ENCODE measurements at places on chromosomes 6 and 20. TPM values are rescaled to one million over a fixed set of nuclear protein-coding genes. Genes with fewer than 3 reads are reported as not detected.

The TSHZ2 gene
- 33.1 TPM for total RNA-seq

The FANCE gene
- total RNA-seq, result 6.4 TPM

The DSN1 gene
- 7.2 TPM for total RNA-seq

The PKHD1 gene
- total RNA-seq, result 0.04 TPM

The BCAS4 gene
- 4.8 TPM for total RNA-seq

The CGA gene
- not detected for total RNA-seq

The BPI gene
- total RNA-seq, result 2.3 TPM

The HAO1 gene
- total RNA-seq, result not detected

The TLDC2 gene
- total RNA-seq, result 0.31 TPM

The PTGIS gene
- total RNA-seq, result 89.7 TPM

The LY6G6D gene
- not detected for total RNA-seq

The TBC1D7 gene
- 10.2 TPM for total RNA-seq

The RIN2 gene
- total RNA-seq, result 94.9 TPM

The MEI4 gene
- 0.13 TPM for total RNA-seq

The ABHD16B gene
- total RNA-seq, result not detected

The FRS3 gene
- total RNA-seq, result 6.5 TPM

The MUCL3 gene
- 0.18 TPM for total RNA-seq

The GTF3C6 gene
- 35.5 TPM for total RNA-seq

The CALHM6 gene
- total RNA-seq, result 5.5 TPM

The CTSZ gene
- total RNA-seq, result 151 TPM

GRCh38 chr6:90098001-90098531 lies 198.6 kb downstream of the BACH2 start:
- DNase-seq, result peak; percentile 72

GRCh38 chr6:41622206-41622988 lies 15.9 kb upstream of the MDFI start:
- DNase-seq, result no peak

DNA sequence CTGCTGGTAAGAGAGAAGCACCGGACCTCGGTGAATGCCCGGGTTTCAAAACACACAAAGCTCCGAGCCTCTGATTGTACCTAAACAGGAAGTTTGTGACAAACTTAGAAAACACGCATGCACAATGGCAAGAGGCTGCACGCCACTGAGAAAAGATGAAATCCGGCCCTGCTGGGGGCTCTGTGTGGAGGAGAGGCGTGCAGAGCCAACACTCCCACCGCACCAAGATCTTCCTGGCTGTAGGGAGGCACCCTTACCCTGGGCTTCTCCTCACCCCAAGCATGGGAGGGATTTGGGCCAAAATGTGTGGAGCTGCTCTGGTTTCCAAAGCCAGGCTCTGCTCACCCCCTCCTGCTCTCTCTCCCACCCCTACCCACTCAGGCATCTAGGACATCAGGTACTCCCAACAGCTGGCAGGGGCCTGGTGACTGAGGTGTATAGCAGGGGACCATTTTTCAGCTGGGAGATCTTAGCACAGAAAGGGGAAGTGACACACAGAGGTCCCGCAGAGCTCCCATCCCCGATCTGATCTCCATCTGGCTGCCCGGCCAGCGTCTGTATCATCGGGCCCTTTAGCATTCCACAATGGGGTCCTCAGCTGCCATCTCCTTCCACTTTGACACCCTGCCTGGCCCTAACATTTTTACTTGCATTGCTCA lies 84.2 kb downstream of the TRERF1 start:
- DNase-seq, result no peak

- DNase-seq, result no peak
Measured at GRCh38 chr20:38601216-38602184, at the start of gene ARHGAP40. TSS of gene ARHGAP40 (plus strand) at chr20:38601809.

GRCh38 chr6:32370505-32370904 lies 1.2 kb downstream of the TSBP1 start:
- DNase-seq, result no peak

- DNase-seq, result no peak
Measured at GRCh38 chr20:63259734-63260460, 5.6 kb upstream of the NKAIN4 start.

- DNase-seq, result no peak
Measured at GRCh38 chr6:1131285-1132079, 180.4 kb upstream of the FOXQ1 start.

GRCh38 chr20:58418949-58419748 lies 30.1 kb downstream of the VAPB start:
- DNase-seq, result no peak

GRCh38 chr6:50823094-50823920 lies 4.6 kb downstream of the TFAP2B start:
- DNase-seq, result no peak

GRCh38 chr6:144314562-144314961 lies 29.4 kb downstream of the UTRN start:
- no peak for DNase-seq

- peak; percentile 83 for DNase-seq
Measured at GRCh38 chr6:33207552-33208090, 679 bp upstream of the RING1 start.

- DNase-seq, result no peak
Measured at GRCh38 chr20:62655282-62656196, 13.2 kb downstream of the SLCO4A1 start.

DNA sequence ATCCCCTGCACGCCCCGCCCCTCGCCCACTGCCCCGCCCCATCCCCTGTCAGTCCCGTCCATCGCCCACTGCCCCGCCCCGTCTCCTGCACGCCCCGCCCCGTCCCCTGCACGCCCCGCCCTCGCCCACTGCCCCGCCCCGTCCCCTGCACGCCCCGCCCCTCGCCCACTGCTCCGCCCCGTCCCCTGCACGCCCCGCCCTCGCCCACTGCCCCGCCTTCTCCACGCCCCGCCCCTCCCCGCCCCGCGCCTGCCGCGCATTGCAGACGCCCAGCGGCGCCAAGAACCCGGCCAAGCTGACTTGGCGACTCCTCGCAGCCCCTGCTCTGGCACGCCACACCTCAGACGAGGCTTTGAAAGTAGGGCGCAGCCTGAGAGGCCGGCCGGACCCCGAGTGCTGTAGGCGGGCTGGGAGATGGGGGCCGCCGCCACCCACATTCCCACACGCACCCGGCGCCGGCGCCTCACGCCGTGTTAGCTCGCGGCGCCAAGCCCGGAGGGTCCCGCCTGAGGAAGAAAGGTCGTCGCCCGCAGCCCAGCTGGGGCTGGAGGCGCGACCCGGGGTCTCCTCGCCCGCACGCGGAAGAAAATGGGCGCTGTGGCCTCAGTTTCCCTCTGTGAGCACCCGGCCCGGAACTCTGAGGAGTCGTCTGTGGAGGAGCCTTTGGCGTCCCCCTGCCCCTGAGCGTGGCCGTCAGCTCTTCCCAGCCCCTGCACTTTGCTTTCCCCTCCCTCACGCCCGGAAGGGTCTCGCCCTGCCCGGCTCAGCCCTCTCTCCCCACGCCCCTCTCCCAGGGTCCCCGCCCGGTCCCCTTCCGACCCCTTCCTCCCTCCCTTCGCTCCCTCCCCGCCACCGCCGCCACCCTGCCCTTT lies at the start of gene RAD21L1:
TSS of gene RAD21L1 (plus strand) at position 262 of the 872 bp plus-strand sequence. CDS start 2,410 bp downstream, outside the sequence.
- peak; percentile 88 for DNase-seq

DNA sequence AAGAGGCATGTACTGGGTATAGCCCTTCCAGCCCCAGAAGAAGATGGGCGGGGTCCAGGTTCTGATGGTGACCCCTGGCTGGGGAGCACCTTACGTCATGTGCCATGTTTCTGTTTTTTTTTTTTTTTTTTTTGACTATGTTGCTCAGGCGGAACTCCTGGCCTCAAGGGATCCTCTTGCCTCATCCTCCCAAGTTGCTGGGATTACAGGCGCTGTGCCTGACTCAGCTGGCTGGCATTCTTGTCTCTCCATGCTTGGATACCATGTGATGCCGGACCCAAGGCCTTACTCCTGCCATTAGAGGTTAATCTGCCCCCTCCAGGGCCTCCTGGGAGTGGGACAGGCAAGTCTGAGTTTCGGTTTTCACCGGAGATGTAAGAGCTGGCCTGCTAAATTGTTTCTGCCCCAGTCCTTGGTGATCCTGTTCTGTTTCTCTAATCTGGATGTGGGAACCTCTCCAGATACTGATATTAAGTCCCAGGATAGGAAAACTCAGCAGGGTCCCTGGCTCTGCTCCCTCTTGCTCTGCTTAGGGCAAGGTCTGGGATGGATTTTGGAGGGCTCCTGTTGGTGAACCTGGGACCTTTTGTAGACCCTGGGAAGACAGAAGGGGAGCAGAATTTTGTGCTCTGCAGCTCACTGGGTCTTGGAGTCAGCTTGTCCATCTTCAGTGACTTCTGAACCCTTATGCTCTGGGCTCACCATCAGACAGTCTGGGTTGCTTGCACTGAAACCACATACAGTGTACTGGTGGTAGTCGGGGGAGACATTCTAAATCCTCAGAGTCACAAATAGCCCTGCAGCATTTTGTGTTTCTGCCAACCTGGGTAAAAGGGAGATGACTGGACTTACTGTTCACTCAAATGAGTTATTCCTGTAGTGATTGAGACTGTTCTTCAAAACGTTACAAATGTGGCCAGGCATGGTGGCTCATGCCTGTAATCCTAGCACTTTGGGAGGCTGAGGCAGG lies 45.1 kb downstream of the PTK7 start:
- DNase-seq, result no peak

DNA sequence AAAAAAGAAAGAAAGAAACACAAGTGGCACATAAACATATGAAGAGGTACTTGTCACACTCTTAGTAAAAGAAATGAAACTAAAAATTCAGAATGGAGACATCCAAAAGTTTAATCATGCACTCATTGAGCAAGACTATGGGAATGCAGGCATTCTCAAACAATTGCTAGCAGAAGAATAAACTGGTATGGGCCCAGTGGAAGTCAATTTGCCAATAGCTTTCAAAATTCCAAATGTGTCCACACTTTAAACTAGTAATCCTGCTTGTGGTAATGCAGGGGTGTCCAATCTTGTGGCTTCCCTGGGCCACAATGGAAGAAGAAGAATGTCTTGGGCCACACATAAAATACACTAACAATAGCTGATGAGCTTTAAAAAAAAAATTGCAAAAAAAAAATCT lies 97.4 kb downstream of the EPB41L2 start:
- no peak for DNase-seq

- no peak for DNase-seq
Measured at GRCh38 chr20:19589787-19590362, 168.2 kb upstream of the RIN2 start.

DNA sequence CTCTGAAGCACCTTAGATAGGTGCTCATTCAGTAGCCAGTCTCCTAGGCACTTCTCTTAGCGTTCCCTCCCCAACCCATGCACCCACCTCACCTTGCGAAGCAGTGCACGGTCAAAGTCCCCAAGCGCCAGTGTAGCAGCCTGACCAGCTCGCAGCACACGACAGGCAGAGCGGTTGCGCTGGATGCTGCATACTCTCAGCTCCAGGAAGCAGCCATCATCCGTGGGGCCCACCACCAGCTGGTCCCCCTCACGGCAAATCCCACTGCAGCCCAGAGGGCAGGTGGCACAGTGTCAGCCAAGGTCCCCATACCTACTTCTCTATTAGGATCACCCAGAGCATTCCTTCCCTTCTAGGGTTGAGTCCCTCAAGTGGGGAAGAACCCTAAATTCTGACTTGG lies 6.5 kb downstream of the GTPBP2 start:
- no peak for DNase-seq

- DNase-seq, result no peak
Measured at GRCh38 chr6:119148098-119148824, 69.8 kb upstream of the FAM184A start.

DNA sequence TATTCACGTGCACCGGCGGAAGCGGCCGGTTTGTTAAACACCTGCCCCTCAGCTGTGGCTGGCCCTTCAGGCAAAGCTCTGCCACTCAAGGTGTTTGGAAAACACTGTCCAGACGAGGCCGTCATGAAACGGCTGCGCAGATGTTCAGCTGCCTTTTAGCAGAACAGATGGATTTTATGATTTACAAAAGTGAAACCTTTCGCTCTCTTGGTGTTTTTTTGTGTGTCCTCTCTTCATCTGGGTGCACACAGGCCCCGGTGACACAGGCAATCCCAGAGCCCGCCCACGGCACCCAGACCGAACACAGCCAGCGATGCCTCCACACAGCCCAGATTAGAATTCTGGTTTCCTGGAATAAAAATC lies 397.0 kb downstream of the SMOC2 start:
- DNase-seq, result no peak

DNA sequence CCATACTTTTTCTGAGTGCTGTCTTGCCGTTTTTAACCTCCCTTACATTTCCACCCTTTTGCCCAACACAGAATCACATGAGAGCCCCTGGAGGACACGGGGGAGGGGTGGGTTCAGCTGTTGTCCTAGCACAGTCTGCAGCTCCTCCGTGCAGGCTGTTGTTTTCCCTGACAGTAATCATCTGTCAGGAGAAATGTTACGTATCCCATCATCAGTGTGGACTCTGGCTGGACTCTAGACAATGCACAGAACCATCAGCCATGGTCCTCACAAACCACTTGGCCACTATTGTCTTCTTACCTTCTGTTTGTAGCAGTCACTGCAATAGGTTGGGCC lies 92.1 kb downstream of the RIN2 start:
- DNase-seq, result no peak

GRCh38 chr6:1618311-1619097 lies 8.8 kb downstream of the FOXC1 start:
- no peak for DNase-seq

- no peak for DNase-seq
Measured at GRCh38 chr20:17896771-17897369, 71.7 kb downstream of the SNX5 start.

GRCh38 chr6:154239392-154239791 lies 117.2 kb downstream of the IPCEF1 start:
- DNase-seq, result no peak

GRCh38 chr20:47379433-47380150 lies 23.1 kb upstream of the ZMYND8 start:
- DNase-seq, result no peak

GRCh38 chr6:8844968-8845367 lies 409.6 kb upstream of the SLC35B3 start:
- no peak for DNase-seq

- no peak for DNase-seq
Measured at GRCh38 chr6:3623451-3624249, 127.9 kb downstream of the PXDC1 start.

DNA sequence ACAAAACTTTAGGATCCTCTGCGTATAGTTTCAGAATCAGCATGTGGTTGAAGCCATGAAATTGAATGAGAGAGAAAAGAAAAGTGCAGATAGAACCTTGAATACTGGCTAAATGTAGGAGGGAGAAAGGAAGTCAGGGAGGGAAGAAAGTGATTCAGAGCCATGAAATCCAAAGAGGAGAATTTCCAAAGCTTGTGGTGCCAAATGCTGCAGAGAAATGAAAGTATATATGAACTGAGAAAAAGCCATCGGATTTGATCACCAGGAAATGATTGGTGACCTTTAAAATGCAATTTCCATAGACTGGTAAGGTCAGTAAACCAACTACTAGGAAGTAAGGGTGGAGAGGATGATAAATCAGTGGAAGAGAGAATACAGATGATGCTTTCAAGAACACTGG lies 142.3 kb downstream of the TFAP2A start:
- DNase-seq, result no peak

- DNase-seq, result peak; percentile 75
Measured at GRCh38 chr20:20824924-20825584, 112.6 kb upstream of the RALGAPA2 start.
